Neural crest cell (in vitro differentiated cells): ENCODE measurements at places on chromosomes 4 and X. TPM values are rescaled to one million over a fixed set of nuclear protein-coding genes. Genes with fewer than 3 reads are reported as not detected.

TAF7L gene
- total RNA-seq, result 0.19 TPM in 1 of 2 replicates, not detected in the other

UGT2B17 gene
- total RNA-seq, result not detected in 2 replicates

PAGE1 gene
- not detected in 2 replicates for total RNA-seq

GUCY1A1 gene
- 0.44 and 0.75 TPM in 2 replicates for total RNA-seq

KLB gene
- total RNA-seq, result not detected in 2 replicates

LGI2 gene
- total RNA-seq, result 4.3 and 4.6 TPM in 2 replicates

- peak overlapping the region; percentile 91 for H3K4me3 ChIP-seq
- H3K4me1 ChIP-seq, result peaks cover 14% of the 10 kb centered on the region
- H3K36me3 ChIP-seq, result no peaks in the 10 kb centered on the region
- H3K27me3 ChIP-seq, result no peaks in the 10 kb centered on the region
- peak overlapping the region; percentile 81 for H3K27ac ChIP-seq
Observed at GRCh38 chr4:88697141-88697540, 488 bp downstream of the NAP1L5 start.

- H3K27ac ChIP-seq, result no peak overlapping the region
- no peak overlapping the region for H3K4me3 ChIP-seq
- H3K36me3 ChIP-seq, result peaks cover 19% of the 10 kb centered on the region
- DNase-seq, result no peak
Observed at GRCh38 chrX:128992107-128992971, 531.0 kb downstream of the SMARCA1 start.

- no peak overlapping the region for H3K27ac ChIP-seq
- no peaks in the 10 kb centered on the region for H3K27me3 ChIP-seq
- peaks cover 7% of the 10 kb centered on the region for H3K36me3 ChIP-seq
- no peak for DNase-seq
- H3K4me3 ChIP-seq, result no peak overlapping the region
Observed at GRCh38 chr4:183182873-183183725, 84.0 kb downstream of the WWC2 start.

DNA sequence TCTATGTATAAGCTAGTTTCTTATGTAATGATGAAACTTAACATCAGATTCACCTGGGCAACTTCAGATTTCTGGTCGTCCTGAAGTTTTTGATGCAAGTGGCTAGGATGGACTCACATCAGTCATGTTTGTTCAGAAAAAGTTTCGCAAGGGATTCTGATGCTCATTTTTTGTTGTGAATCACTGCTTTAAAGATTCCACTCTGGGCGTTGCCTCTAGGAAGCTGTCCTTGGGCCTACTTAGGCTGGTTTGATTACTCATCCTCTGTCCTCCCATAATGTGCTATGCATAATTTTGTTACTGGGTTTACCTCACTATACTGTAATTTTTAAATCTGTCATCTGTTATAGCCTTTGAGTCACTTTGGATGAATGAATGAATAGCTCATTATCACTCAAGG, 30.8 kb downstream of the HERC3 start:
- H3K4me1 ChIP-seq, result no peaks in the 10 kb centered on the region
- H3K4me3 ChIP-seq, result no peak overlapping the region
- no peak overlapping the region for H3K27ac ChIP-seq
- peaks cover 7% of the 10 kb centered on the region for H3K36me3 ChIP-seq
- H3K27me3 ChIP-seq, result no peaks in the 10 kb centered on the region

DNA sequence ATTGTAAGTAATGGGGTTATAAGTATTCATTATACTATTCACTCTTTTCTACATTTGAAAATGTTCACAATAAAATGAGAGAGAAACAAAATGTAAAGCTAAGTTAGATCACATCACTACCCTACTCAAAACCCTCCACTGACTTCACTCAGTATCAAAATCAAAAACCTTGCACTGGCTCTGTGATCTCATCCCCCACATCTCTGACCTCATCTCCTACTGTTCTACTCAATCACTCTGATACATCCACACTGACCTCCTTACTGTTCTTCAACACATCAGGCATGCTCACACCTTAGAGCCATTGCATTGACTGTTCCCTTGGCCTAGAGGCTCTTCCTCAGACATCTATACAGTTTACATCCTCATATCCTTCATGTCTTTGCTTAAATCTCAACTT, 50.7 kb downstream of the THOC2 start:
- DNase-seq, result no peak
- no peak overlapping the region for H3K4me3 ChIP-seq

GRCh38 chr4:41207291-41207831, 7.0 kb downstream of the APBB2 start:
- no peak overlapping the region for H3K27ac ChIP-seq
- no peak overlapping the region for H3K4me3 ChIP-seq
- peaks cover 7% of the 10 kb centered on the region for H3K4me1 ChIP-seq
- H3K36me3 ChIP-seq, result peaks cover 4% of the 10 kb centered on the region

- no peaks in the 10 kb centered on the region for H3K27me3 ChIP-seq
- no peak overlapping the region for H3K27ac ChIP-seq
- DNase-seq, result no peak
- no peak overlapping the region for H3K4me3 ChIP-seq
- peaks cover 34% of the 10 kb centered on the region for H3K4me1 ChIP-seq
Observed at GRCh38 chr4:114921191-114921590, 192.2 kb downstream of the NDST4 start.

PSAPL1 gene
- total RNA-seq, result not detected in 2 replicates

SOX3 gene
- 201 and 205 TPM in 2 replicates for total RNA-seq

DNA sequence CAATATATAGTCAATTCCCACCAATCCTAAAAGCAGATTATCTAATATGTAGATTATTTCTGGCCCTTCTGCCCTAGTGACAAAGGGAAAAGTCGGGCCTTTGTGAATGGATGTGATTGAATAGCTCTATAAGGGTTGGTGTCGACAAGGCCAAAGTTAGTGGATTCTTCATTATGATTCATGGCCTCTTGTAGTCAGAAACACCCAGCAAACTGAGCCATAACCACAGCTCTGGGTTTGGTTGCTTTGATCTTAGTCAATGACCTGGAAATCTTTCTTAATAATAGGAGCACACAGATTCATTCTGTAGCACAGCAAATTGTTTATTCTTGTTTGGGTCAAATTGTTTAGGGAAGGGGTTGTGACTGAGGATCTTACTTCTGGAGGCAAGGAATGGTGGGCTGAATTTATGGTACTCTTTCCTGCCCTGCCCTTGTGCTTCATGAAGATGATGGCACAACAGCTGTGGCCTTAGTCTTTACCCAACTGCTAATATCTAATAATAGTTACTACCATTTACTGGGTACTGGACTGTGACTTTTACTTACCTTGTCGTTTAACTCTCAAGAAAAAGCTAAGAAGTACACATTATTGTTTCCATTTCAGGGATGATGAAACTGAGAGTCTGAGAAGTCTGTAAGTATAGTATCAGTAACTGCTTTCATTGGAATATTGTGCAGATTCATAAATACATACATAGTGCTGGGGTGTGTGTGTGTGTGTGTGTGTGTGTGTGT, 74.0 kb downstream of the AFF2 start:
- no peak overlapping the region for H3K4me3 ChIP-seq
- H3K4me1 ChIP-seq, result no peaks in the 10 kb centered on the region
- H3K27me3 ChIP-seq, result no peaks in the 10 kb centered on the region
- no peaks in the 10 kb centered on the region for H3K36me3 ChIP-seq

DNA sequence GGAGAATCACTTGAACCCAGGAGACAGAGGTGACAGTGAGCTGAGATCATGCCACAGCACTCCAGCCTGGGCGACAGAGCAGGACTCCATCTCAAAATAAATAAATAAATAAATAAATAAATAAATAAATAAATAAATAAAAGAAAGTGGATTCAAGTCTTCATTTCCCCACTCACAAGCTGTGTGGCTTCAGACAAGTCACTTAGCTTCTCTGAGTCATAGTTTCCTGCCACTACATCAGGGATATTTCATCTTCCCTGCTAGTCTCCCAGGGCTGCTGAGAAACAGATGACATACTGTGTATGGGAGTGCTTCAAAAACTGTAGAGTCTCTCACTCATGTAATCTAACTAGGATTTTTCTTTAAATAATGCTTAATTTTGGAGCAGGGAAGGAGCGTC, 37.2 kb downstream of the TBC1D9 start:
- H3K27me3 ChIP-seq, result no peaks in the 10 kb centered on the region
- no peaks in the 10 kb centered on the region for H3K36me3 ChIP-seq
- H3K4me3 ChIP-seq, result no peak overlapping the region
- H3K4me1 ChIP-seq, result peaks cover 4% of the 10 kb centered on the region
- no peak for DNase-seq

DNA sequence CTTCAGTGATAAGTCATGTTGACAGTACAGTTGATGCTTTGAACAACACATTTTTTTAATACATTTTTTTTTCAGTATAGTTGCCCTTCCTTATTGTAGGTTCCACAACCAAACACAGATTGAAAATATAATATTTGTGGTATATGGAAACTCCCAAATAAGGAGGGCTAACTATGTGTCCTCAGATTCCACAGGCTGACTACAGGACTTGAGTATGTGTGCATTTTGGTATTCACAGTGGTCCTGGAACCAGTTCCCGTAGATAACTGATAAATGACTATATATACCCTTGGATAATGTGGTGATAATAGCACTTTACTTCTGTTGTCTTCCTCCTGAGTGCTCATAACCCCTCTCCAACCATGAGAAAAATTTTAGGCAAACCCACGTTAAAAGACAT, 111.6 kb upstream of the NUDT6 start:
- no peaks in the 10 kb centered on the region for H3K27me3 ChIP-seq
- peaks cover 10% of the 10 kb centered on the region for H3K4me1 ChIP-seq

- DNase-seq, result no peak
- H3K36me3 ChIP-seq, result peaks cover 15% of the 10 kb centered on the region
- H3K4me3 ChIP-seq, result no peak overlapping the region
Observed at GRCh38 chr4:56317749-56318148, 69.5 kb downstream of the AASDH start.

DNA sequence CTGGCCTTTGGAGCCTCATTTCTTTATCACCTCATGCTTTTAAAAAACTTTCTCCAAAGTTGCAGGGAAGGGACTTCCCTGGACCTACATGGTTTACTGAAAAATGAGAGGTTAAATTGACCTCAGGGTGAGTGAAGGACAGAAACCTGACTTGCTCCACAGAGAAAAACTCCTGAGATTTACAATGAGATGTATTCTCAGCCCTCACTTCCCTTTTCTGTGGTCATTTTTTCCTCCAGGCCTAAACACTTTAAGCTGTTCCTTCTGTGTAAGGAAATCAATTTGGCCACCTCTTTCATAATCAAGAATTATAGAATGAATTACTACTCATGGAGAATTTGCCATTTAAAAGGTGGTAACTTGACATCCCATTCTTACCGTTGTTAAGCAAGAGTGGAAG, 77.9 kb downstream of the HPGD start:
- no peak overlapping the region for H3K27ac ChIP-seq
- H3K4me3 ChIP-seq, result no peak overlapping the region
- no peaks in the 10 kb centered on the region for H3K27me3 ChIP-seq
- DNase-seq, result no peak
- no peaks in the 10 kb centered on the region for H3K4me1 ChIP-seq
- H3K36me3 ChIP-seq, result no peaks in the 10 kb centered on the region

DNA sequence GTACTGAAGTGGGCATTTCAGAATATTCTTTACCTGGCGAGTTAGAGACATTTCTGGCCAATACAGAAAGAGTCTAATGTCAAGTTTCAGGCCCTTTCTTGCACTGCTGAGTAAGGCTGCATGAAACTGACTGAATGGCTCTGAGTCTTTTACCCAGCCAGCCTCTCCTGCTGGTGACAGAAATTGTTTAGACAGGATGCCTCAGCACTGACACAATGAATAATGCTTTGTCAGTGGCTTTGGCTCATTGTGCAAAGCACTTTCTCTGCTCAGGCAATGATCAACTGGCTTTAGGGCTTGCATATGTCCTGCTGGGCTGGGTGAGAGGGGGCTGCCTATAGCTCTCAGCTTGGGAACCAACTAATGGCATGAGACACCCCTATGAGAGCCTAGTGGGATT, 45.5 kb downstream of the CLNK start:
- DNase-seq, result no peak
- H3K4me1 ChIP-seq, result peaks cover 11% of the 10 kb centered on the region
- H3K27me3 ChIP-seq, result no peaks in the 10 kb centered on the region
- H3K4me3 ChIP-seq, result no peak overlapping the region

DNA sequence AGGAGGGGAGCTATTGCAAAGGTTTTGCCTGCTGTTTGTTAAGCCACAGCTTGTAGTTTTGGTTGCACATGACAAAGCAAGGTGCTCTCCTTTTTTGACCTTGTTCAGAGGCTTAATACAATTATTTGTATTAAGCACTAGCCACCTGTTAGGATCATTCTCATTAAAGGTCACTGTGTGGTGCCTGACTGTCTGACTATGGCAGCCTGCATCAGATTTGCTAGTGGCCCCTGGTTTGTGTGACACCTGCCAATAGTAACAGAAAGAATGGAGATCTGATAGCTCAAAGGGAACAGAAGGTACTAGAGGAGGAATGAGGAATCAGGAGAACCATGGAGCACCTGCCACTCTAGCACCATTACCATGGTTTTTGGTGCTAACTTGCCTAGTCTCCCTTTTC, 102.5 kb downstream of the POLA1 start:
- peaks cover 24% of the 10 kb centered on the region for H3K36me3 ChIP-seq
- no peaks in the 10 kb centered on the region for H3K27me3 ChIP-seq
- no peak overlapping the region for H3K4me3 ChIP-seq
- no peak overlapping the region for H3K27ac ChIP-seq
- H3K4me1 ChIP-seq, result peaks cover 14% of the 10 kb centered on the region
